IPS DF 6.9 (cell line): ENCODE measurements at places on chromosomes 3 and 15.

GRCh38 chr3:160707187-160707794 is 30.3 kb downstream of the ARL14 start:
- DNase-seq = no peak

DNA sequence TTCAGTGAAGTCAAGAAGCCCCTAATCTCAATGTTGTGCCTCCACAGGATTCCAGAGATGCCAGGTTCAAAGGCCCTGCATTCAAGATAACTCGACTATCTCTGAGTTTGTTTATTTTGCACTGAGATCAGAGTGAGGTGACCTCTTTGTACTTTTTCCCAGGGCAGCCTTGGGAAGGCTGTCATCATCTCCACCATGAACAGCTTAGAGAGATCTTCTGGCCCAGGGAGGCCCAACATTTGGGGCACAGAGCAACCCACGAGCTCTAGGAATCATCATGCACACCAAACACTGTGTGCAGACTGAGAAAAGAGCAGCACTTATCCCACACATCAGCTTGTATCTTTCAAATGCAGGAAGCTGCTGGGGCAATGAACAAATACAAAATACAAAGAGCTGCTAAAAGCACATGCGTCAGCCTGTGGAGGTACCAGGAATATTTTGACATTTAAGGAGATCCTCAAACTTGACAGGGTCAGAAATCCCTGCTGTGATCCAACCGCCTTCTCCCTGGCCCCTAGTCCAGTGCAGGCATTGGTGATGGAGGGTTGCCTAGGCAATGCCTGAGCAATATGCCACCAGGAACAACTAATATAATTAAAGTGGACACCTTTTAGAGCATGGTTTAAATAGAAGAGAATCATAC is 33.6 kb downstream of the TRIM42 start:
- DNase-seq = no peak

DNA sequence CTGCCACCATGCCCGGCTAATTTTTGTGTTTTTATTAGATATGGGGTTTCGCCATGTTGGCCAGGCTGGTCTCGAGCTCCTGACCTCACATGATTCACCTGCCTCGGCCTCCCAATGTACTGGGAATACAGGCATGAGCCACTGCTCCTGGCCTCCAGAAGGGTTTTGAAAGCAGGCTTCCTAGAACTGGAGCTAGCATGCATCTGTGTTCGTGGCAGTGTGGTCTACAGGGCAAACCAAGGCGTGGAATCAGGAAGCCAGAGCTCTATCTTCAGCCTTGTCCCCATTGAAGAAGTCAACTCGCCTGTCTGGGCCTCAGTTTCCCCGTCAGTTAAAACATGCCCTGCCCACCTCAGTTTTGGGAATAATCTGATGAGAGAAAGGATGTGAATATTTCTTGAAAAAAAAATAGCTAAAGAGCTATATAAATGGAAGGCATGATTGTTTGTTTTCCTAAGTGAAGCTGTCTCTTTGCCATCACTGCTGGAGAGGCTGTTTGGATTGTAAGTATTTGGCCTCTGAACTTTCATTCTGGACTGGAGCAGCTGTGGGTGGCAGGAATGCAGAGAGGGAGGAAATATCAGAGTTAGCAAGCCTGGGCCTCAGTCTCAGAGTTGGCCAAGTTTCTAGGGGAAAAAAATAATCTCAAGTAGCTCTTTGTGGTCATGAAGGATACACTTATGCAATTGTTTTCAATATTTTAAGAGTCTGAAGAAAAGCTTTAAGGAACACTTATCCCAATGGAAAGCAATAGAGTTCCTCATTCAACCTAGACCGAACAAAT is 36.5 kb upstream of the UACA start:
- no peak for DNase-seq

- DNase-seq = peak; percentile 45
Measured at GRCh38 chr3:30282154-30282696, 324.2 kb upstream of the TGFBR2 start.

GRCh38 chr15:68017201-68017600 is 36.9 kb upstream of the PIAS1 start:
- DNase-seq = no peak

GRCh38 chr3:151871639-151872468 is 1.6 kb upstream of the SUCNR1 start:
- DNase-seq = no peak

DNA sequence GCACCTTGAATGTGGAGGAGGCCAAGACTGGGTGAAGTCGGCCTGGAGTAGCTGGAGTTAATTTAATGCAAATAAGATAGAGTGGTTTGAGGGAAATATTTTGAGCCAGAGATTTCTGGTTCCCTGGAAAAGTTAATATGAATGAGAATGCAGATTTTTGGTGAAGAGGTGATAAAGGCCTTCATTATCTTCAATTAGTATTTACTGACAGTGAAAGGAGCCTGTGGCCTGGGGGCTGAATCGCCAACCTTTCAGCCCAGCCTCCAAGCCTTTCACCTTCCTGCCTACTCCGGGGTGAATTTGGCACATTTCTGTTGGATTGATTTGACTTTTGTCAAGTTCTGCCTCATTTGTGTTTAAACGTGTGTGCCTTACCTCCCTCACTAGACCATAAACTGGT is 147.8 kb downstream of the SOX2 start:
- peak; percentile 35 for DNase-seq

GRCh38 chr15:76235186-76235826 is 76.0 kb downstream of the ETFA start:
- DNase-seq = no peak

- DNase-seq = no peak
Measured at GRCh38 chr3:127493924-127494646, 96.4 kb downstream of the TPRA1 start.

GRCh38 chr3:144521131-144521530 is 549.5 kb downstream of the DIPK2A start:
- no peak for DNase-seq

DNA sequence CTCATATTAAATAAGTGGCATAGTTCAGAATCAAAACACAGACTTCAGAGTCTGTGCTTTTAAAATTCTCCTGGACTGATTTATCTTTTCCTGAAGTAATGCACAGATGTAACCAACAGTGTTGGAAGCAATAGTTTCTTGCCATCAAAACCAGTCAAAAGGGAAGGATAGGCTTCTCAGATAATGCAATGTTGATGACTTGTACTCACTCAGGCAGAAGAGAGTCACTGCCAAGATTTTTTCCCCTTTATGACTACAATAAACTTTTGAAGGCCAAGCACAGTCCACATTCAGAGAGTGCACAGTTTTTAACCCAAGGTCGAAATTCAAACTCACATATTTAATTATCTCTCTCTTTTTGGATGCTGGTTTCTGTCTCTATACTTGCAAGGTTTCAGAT is 305.0 kb upstream of the SGO1 start:
- no peak for DNase-seq

DNA sequence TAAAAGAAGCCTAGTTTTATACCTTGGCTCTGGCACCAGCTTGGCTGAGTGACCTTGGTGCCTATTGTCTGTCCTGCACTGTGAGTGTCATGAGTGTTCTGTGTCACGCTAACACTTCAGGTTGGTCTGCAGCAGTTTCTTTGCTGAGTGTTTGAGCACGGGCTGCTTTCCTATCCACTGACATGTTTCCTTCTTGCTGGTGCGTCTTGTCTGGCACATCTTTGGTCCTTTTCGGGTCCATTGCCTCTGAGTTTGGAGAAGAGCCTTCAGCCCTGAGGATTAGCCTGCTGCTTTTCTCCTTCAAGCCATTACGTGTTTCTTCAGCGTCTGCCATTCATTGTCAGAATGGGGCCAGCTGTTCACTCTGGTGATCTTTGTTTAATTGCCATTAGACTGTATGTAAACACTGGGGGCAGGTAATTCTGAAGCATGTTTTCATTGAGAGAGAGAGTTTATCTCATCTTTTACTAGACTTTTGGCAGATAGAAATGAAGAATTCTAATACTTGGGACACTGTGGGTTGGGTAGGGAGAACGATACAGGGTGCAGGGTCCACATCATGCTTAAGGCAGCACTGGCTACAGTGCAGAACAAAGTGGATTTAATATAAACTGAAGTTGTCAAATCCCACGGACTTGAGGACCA is 55.5 kb downstream of the LRRC28 start:
- DNase-seq = no peak

DNA sequence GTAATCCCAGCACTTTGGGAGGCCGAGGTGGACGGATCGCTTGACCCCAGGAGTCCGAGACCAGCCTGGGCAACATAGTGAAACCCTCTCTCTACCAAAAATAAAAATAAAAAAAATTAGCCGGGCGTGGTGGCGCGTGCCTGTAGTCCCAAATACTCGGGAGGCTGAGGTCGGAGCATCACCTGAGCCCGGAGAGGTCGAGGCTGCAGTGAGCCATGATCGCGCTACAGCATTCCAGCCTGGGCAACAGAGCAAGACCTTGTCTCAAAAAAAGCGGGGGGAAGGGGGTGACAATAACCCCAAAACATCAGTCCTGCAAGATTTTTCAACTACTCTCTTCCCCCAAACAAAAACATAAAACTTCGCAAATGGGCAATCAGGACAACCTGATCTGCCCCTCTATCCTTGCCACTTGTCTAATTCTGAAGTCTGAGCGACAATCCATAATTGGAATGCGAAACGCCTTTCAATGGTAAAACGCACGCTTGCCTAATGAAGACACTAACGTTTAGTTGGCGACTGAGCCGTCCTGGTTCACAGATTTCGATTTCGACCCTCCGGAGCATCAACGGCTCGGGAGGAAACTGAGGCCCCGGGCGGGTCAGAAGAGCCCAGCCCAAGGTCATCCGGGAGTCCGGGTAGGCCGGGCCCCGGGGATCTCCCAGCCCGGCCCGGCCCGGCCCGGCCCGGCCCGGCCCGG is 868 bp downstream of the BTBD1 start:
- no peak for DNase-seq

DNA sequence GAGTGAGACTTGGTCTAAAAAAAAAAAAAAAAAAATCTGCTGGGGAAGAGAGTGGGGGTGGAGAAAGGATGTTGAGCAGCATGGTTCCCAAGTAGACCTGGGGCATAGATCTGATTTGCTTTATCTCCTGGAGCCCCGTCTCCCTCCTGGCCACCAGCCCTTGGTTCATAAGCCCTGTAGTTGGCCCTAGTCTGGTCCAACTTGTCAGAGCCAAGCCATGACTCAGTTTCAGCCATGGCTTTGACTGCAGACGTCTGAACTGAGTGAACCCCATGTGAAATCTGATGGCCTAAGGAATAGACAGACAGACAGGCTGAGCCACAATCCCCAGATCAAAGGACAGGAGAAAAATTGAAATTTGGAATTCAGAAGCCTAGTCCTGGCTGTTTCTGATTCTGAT is 2.0 kb upstream of the CILP start:
- DNase-seq = no peak

DNA sequence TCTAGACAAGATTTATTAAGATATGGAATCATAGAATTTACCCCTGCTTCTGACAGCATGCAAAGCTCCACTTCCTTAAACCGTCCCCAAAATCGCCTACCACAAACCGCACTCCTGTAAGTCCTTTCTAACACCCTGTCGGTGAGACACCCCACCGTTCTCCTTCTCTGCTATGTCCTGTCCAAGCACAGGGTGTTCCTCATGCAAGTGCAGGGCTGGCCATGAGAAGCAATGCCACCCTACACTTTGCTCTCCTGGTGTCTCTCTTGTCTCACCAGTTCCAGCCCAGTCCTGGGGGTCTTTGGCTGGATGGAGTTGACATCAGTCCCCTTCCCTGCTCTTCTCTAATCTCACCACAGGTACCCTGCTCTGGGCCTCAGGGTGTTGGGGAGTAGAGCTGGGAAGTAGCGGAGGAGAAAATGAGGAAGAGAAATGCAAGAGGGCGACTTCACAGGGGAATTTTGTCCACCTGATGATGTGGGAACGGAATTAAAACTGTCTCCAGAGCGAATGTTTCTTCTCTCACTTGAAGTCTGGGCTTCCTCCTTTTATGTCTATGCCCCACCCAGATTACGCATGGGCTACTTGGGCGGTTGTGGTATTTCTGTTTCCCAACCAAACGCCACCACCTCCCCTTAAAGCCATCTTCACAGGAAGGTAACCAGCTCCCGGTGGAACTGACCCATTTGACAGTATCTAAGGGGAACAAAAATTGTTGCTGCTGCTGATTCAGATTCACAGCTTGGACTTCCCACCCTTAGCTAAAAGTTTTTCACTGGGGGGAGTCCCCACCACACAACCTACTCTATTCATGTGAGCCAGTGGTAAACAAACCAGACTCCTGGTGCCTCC is 49.9 kb downstream of the CASR start:
- no peak for DNase-seq

DNA sequence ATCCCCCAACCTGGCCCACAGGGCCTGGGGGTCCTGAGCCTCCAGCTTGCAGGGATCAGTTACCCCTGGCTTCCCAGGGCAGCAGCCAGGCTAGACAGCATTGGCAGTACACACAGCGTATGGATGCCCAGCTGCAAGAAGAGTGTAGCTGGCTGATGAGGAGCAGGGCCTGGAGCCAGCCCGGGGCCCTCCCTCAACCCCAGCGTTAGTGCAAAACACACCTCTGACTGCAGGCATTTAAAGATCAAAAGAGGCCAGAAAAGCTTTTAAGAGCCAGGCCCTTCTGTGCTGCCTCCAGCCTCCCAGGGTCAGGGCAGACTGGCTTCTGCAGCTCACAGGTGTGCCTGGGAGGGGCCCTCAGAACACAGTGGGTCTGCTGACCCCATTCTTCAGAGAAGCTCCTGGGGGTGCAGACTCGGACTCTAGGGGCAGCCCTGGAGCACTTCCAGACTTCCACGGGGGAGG is 110.6 kb downstream of the ETFA start:
- DNase-seq = no peak

- no peak for DNase-seq
Measured at GRCh38 chr15:101139986-101140696, 111.7 kb downstream of the CHSY1 start.

DNA sequence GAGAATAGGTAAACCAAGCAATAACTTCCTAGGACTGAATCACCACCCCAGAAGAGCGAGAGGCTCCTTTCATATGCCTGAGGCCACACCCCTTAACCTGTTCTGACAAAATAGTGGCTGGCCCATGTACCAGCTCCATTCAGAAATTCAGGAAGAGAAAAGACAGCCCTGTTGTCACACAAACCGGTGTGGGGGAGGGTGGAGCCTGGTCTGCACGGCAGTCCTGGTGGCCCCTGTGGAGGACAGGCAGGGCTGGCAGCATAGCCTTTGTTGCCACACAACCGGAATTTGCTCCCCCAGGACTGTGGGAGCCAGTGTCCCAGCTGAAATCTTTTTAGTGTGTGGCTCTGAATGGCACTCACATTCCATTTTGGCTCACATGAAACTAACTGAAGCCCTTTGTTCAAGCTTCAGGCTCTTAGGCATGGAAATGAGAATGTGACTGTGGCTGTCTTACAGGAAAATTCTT is 23.8 kb downstream of the RLBP1 start:
- DNase-seq = peak; percentile 25

DNA sequence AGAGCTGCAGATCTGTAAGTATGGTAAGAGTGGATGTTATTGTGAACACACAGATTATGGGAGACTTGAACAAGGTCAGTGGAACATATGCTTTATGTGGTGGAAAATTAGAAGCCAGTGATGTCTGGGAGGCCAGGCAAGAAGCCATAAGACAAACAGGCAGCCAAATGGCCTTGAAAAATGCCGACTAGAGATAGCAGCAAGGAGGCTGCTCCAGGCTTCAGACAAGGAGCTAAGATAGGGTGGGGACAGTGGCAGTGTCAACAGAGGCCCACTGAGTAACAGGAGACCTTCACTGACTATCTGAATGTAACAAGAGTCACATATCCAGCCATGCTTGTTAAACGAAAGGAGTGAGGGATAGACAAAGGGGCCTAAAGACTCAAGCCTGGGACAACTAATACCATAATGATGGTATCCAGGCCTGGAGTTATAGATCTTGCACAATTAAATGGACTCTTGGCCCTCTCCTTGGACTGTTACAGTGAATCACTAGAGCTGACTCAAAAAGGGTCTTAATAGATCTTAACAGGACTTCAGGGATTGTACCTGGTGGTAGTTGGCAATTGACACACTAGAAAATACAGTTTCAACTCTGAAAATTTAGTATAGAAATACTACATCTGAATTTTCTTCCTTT is 50.6 kb downstream of the CFAP20DC start:
- no peak for DNase-seq
